ENCODE measurements at places on chromosomes 2 and 18. TPM values are rescaled to one million over a fixed set of nuclear protein-coding genes. Genes with fewer than 3 reads are reported as not detected.

The FSIP2 gene
- 4.2 TPM for total RNA-seq

The CD8B2 gene
- total RNA-seq = not detected

The LOXL3 gene
- 3.0 TPM for total RNA-seq

The ACADL gene
- 126 TPM for total RNA-seq

The HOXD12 gene
- not detected for total RNA-seq

The USP14 gene
- total RNA-seq = 25.9 TPM

The BMP10 gene
- total RNA-seq = not detected

The PPP4R3B gene
- total RNA-seq = 85.7 TPM

The LRP2 gene
- total RNA-seq = 154 TPM

The SP9 gene
- total RNA-seq = not detected

The IL1A gene
- total RNA-seq = not detected

The PLGLB2 gene
- 3.3 TPM for total RNA-seq

The PDE11A gene
- total RNA-seq = 2.2 TPM

The DSEL gene
- total RNA-seq = 8.2 TPM

The XDH gene
- total RNA-seq = 1.9 TPM

The RAMP1 gene
- total RNA-seq = 4.2 TPM

The ALLC gene
- not detected for total RNA-seq

The CDH2 gene
- 0.78 TPM for total RNA-seq

The TRIM54 gene
- 1.6 TPM for total RNA-seq

The POTEJ gene
- total RNA-seq = not detected

The LYPD6 gene
- total RNA-seq = 1.4 TPM

The IL37 gene
- not detected for total RNA-seq

The PLEK gene
- 12.0 TPM for total RNA-seq

The TXNDC9 gene
- 52.5 TPM for total RNA-seq

The PRSS56 gene
- not detected for total RNA-seq

The SLC35G4 gene
- total RNA-seq = not detected

The NTSR2 gene
- total RNA-seq = not detected

The RAB27B gene
- total RNA-seq = 0.44 TPM

The C2orf72 gene
- not detected for total RNA-seq

The SERPINB13 gene
- not detected for total RNA-seq

The ANO7 gene
- not detected for total RNA-seq

The RAD51AP2 gene
- total RNA-seq = not detected

The MOGAT1 gene
- total RNA-seq = not detected

The OR6B2 gene
- not detected for total RNA-seq

The TNFAIP6 gene
- total RNA-seq = 0.83 TPM

The GNAL gene
- total RNA-seq = 22.8 TPM

The RAB3GAP1 gene
- 74.5 TPM for total RNA-seq

The RAPGEF4 gene
- total RNA-seq = 19.6 TPM

The BZW1 gene
- 192 TPM for total RNA-seq

The POMC gene
- 8.5 TPM for total RNA-seq

The EGR4 gene
- not detected for total RNA-seq

The PMAIP1 gene
- total RNA-seq = 1.7 TPM

The KCNG3 gene
- total RNA-seq = not detected
